COR-L47 (cell line): ENCODE measurements at places on chromosomes 2 and 18.
A peak's percentile ranks its signal among the peaks of the same experiment; 100 is the strongest.

DNA sequence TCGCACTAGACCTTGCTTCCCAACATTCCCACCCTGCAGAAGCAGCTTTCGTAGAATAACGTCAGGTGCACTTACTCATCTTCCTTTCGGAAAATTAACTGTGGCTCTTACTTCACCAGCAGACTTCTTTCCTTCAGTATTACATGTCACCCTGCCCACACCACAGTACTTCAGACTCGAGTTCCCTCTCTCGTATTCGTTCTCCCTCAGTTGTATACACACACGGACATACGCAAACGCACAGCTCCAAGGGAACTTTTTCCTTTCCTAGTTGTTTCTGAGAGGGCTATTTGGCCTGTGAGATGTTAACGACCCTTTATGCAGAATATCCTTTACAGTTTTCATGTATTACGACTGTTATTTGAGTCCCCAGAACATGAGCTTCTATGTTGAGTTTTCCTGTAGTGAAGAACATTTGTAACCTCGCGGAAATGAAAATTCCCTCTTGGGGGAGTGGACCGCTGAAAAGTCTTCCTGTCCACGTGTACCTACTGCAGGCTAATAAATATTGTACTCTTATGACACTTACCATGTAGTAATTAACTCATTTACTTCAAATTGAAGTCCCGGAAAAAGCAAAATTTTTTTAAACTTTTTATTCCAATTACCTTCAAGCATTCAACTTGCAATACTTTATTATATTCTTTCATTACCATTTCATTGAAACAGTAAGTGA, 908 bp downstream of the ERLEC1 start:
- no peak for DNase-seq

DNA sequence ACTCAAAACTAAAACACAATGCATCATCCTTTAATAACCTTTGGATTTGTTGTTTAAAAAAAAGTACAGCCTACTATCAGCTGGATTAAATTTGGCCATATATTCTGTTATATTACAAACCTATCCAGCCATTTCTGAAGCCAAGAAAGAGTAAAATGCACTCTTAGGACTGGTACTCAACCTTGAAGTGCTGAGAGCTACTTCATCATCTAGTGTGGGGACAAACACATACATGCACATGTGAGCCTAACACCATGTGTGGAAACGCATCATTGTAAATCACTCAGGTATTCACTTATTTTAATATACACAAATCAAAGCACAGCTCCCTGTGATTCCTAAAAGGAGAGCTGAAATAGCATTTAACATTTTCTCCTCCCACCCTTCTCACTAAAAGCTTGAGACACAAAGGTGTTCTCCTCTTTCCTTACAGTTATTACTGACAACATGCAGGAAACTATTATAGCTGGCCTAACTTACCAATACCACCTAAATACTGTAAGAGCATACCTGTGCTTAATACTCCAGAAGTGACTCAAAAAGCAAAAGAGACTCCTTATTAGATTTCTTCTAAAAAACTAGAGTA, 7.5 kb downstream of the BAZ2B start:
- DNase-seq: no peak

- no peak for DNase-seq
These were observed 141.7 kb downstream of the DNER start for GRCh38 chr2:229572507-229573271.

- no peak for DNase-seq
These were observed 93.1 kb downstream of the PIK3C3 start for GRCh38 chr18:42048158-42048557.

GRCh38 chr18:48600456-48601090, 61.7 kb downstream of the CTIF start:
- no peak for DNase-seq

GRCh38 chr2:1538663-1539062, 125.4 kb downstream of the TPO start:
- peak; percentile 77 for DNase-seq

GRCh38 chr2:143852759-143853158, 667.2 kb downstream of the ZEB2 start:
- DNase-seq: peak; percentile 76

DNA sequence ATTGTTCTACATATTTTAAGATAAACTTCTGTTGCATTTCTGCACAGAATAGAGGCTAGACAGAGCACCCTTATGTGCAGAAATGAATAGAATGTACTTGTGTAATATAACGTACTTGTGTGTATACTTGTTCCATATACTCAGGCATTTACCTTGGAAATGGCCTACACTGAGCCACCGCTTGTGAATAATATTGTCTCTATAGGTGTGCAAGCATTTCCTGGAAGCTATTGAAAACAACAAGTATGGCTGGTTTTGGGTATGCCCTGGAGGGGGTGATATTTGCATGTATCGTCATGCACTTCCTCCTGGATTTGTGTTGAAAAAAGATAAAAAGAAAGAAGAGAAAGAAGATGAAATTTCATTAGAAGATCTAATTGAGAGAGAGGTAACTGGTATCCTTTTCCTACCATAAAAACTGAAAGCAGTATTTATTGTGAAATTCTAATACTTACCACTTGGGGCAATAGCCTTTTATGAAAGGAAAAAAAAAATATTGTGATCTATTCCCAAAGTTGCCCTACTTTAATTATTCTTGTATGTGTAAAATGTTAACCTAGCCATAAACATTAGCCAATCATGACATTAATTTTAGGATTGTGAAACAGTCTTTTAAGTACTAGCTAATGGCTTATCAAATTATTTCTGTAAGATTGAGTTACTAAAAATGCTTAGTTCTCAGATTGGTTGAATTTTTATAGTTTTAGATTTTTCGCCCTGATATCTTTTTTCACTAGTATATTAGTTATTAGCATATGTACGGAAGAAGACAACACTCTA, 18.0 kb downstream of the ZC3H15 start:
- no peak for DNase-seq

DNA sequence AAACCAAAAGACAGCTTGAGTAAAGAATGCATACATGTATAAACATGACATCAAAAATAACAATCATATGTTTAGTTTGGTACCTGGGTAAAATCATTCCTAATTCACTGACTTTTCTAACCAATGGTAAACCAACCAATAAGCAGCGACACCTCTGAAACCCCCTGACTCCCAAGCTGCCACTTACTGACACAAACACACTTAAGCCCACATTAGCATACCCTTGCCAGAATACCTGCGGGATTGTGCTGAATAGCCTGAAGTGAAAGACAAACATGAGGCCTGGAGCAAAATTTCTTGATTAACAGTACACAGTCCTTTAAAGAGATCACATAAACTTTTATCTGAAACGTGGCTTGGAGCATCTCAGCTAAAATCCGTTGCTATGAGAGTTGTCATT, 902.9 kb downstream of the TMEM182 start:
- no peak for DNase-seq

DNA sequence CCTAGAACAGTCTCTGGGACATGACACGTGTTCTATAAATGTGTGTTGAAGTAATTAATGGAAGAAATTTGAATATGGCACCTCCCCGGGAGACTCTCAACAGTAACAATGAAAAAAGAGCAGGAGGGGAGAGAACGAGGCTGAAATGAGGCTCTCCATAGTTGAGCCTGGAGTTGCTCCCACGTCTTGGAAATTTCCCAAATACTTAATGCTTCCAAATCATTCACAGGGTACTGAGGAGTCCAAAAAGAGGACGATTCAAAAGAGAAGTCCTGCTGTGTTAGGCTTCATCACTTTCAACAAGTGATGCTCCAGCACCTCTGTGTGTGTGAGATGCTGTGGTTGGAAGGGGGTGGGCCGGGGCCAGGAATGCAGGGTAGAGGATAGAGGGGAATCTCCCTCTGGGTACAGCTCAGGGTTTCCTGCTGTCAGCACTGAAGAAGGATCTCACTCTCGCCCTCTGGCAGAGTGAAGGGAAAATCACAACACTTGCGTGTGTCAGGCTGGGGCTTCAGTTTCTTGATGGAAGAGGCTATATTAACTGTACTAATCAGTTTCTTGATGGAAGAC, 18.1 kb upstream of the ZNF407 start:
- no peak for DNase-seq

DNA sequence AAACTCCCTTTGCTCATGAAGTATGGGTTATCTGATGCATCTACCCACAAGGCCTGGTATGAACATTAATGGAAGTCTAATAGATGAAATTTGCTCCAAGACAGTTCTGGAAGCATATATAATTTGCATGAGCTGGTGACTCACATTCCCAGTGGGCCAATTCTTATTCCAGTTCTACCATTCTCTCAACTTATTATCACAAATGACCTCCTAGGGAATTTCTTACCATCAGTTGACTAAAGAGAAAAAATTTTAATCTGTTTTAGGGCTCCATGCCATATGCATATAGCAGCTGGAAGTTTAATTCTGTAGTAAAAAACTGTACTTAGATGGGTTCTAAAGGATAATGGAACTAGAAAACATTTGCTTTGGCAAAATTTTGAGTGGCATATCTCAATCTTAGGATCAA, 165.2 kb upstream of the COL3A1 start:
- DNase-seq: no peak

- DNase-seq: no peak
These were observed 145.2 kb upstream of the TPO start for GRCh38 chr2:1268034-1268433.

DNA sequence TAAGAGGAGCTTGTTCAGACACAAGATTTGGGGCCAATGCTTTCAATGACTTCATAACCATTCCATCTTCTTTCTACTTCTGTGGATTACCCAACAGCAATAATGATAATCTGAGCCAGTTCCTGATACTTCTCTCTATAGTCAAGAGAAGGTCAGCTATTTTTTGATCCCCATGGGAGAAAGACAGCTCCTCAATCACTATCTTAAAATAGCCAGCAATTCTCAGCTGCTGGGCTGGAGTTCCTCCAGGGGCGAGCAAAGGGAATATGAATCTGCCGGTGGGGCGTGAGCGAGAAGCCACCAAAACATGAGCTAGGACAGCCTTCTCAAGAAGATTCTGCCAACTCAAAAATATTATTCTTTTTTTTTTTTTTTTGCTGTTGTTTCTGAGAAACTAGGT, at the start of gene TMEM182:
Gene TMEM182 (plus strand): TSS at position 269 of the 400 bp plus-strand sequence. CDS start 187 bp downstream, outside the sequence.
- no peak for DNase-seq

- peak; percentile 70 for DNase-seq
These were observed at the start of gene ZNF516 for GRCh38 chr18:76495006-76495370. Gene ZNF516 (minus strand): TSS chr18:76495242. CDS start chr18:76443054, 52,188 bp downstream.

GRCh38 chr2:60936757-60937156, 55.4 kb downstream of the REL start:
- DNase-seq: no peak

GRCh38 chr2:3073041-3073595, 304.5 kb downstream of the EIPR1 start:
- no peak for DNase-seq

GRCh38 chr2:204315236-204315662, 230.0 kb upstream of the PARD3B start:
- DNase-seq: no peak

DNA sequence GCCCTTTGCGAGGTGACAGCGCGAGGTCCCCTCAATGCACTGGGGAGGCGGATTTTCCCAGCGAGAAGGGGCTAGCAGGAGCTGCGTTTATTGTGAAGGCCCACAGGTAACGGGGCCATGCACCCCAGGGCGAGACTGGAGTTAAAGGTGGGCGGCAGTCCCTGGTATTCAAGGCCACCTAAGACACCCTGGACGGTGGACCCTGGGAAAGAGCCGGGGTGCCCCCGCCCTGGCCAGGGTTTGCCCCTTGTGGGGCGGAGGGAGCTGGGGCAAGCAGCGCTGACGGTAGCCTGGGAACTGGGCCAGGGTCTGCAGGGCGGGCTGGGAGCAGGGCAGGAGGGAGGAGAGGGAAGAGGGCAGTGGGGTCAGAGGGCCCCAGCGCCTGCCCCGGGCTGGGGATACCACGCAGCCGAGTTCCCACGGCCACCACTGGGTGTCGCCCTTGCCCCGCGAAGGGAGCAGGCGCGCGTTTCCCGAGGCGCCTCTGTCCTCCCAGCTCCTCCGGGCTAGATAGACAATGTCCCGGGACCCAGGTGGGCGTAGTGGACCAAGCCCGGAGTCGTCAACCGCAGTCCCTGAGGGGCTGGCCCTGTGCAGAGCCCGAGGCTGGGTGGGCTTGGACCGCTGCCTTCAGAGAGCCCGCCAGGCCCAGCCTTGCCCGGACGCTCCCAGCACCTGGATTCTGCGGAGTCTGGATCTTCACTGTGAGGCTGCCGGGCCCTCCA, 80.2 kb downstream of the SMAD4 start:
- peak; percentile 25 for DNase-seq

DNA sequence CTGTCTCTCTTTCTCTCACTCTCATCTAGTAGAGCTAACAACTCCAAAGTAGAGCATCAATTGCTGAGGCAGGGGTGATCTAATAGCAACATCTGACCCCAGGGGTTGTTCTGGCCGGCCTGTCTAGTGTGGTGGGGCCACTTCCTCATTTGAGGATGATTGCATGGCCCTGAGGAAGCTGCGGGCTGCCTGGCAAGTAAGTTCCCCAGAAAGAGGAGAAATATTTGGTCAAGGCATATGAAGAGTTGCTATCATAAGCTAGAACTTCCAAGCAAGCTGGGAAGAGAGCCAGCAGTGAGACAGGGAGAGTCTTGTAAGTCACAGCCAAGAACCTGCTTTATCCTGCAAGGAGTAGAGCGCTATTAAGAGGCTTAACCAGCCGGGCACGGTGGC, 50.8 kb upstream of the TMEM87B start:
- DNase-seq: no peak

GRCh38 chr2:15938803-15939555, 1.4 kb upstream of the MYCN start:
- DNase-seq: no peak

GRCh38 chr18:68121308-68121707, 593.6 kb downstream of the TMX3 start:
- DNase-seq: no peak

- DNase-seq: no peak
These were observed 344.9 kb downstream of the LPIN1 start for GRCh38 chr2:12091201-12091806.

DNA sequence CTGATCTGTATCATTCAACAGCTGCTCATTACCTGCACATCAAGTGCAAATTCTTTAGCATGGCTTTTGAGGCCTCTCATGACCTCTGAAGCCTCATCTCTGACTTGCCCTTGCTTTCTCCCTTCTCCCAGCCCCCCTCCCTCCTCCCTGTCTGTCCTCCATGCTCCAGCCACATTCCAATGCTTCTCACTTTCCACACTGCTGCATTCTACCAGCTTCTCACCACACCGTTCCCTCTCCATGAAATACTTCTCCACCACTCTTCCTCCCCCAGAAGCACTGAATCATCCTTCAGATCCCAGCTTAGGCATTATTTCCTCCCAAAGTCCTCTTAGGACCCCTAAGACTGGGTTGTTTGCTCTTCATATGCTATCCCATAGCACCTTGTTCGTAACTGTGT, 26.9 kb downstream of the GCG start:
- no peak for DNase-seq

- DNase-seq: no peak
These were observed 309.7 kb upstream of the MYT1L start for GRCh38 chr2:2640818-2641217.

DNA sequence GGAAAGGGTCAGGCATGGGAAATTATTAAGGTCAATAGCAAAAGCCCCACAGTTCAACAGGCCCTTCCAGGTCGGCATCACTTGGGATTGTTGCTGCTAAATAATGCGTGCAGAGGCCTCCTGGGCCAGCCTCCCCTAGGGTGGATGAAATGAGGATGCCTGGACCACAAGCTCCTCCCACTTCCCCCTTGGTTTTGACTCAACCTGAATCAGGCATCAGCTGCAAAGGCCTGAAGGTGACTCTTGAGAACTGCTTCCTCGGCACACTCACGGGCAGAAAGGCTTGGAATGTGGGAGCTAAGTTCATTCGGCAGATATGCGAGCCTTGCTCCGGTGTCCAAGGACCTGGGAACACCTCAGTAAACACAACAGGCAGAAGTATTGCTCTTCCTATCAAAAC, 69.3 kb downstream of the MBP start:
- no peak for DNase-seq

- DNase-seq: no peak
These were observed 515.6 kb downstream of the ERBB4 start for GRCh38 chr2:212022966-212023365.
